Fibroblast of the conjunctiva (primary cell): ENCODE measurements at places on chromosomes 3 and 15.

DNA sequence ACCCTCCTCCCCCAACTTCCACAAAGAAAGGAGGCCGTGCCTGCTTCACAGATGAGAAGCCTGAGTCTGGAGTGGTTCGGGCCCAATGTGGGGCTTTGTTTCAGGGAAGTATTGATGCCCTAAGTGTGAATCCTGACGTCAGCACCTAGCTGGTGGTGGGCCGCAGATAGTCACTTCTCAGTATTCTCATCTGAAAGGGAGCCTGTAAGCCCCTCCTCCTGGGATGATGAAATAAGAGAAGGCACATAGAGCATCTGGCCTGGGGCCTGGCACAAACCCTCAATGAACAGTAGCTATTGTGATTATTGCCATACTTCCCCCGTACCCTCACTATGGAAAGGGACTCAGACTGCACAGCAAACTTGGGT is 24.8 kb downstream of the LINGO1 start:
- no peak for DNase-seq

DNA sequence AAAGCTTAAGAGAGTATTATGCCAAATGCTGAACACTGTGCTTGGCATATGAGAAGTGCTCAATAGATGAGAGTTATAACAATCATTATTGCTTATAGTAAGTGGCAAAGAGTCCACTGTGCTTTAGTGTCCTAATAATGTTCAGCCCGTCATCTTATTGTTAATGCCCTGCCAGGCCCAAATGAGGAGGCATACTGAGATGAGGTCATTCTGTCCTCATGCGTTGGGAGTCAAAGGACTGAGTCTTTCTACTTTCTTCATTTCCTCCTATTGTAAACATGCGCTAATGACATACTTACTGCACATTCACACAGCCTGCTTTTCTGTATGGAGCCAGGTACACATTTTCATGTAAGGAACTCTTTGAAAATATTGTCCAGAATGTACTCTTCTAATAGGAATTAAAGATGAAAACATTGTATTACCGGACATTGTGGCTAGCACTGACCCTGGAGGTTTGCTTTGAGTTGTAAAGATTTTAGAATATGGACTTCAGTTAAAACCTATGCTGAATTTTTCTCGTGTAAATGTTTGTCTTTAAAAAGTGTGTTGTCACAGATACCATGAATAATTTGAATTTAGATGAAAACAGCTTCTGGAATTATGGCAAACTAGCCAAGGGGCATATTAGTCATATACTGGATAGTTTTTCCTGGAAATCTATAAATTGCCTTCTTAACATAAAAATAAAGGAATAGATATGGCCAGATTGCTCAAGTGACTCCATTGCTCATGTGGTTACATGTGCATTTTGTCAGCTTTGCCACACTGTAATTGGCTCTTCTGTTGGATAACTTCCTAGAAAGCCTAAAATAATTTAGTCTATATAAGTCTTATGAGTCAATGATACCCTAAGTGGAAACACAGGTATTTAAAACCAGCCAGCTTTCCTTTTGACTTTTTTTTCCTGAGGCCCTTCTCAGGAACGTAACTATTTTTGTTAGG is 38.3 kb downstream of the KBTBD12 start:
- peak; percentile 6 for DNase-seq

DNA sequence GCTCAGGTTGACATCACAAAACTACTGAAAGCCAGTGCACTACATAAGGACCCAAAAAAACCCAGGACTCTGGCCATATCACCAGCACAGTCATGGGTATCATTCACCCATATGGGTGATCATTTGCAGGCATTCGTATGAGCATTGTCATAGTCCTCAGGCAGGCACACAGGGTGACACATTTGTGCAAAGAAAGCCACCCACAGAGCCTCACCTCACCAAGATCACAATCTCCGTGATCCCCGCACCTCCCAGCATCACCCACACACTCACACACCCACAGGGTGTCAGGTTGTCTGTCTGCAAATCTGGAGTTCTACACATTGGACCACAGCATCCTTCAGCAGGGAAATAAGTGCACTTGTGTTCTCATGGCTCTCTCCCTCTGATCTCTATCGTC is 166.0 kb upstream of the LPP start:
- DNase-seq = no peak

DNA sequence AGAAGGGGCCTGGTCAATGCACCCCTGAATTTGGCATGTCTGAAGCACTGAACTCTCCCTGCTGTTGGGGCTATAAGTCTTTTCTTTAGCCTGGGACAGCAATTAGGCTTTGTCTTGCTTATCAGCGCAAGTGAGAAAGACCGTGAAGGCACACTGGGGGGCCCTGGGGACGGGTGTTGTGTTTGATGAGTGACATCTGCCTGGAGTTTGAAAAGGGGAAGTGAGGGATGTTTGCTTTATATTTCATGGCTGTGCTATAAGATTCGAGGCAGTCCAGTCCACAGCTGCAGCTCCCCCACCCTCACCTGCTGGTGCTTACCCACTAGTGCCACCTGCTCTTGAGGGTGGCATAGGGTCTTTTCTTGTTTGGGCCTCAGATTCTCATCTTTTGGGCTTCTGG is 44.8 kb downstream of the CEMIP start:
- DNase-seq = no peak

- no peak for DNase-seq
Observed at GRCh38 chr3:161950318-161950868, 453.8 kb downstream of the OTOL1 start.

- DNase-seq = no peak
Observed at GRCh38 chr15:74571191-74571590, 30.2 kb downstream of the ARID3B start.

- peak; percentile 86 for DNase-seq
Observed at GRCh38 chr3:170802164-170803151, 67.5 kb downstream of the RPL22L1 start.

DNA sequence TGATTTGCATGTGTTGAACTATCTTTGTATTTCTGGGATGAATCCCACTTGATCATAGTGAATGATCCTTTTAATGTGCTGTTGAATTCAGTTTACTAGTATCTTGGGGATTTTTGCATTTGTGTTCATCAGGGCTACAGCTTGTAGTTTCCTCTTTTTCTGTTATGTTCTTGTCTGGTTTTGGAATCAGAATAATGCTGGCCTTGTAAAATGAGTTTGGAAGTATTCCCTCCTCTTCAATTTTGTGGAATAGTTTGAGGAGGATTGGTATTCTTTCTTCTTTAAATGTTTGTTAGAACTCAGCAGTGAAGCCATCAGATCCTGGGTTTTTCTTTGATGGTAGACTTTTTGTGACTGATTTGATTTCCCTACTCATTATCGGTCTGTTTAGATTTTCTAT is 63.1 kb upstream of the FBN1 start:
- no peak for DNase-seq

- no peak for DNase-seq
Observed at GRCh38 chr3:189869165-189869564, 238.0 kb downstream of the TP63 start.

- DNase-seq = no peak
Observed at GRCh38 chr15:57767481-57767880, 61.0 kb downstream of the POLR2M start.

- DNase-seq = no peak
Observed at GRCh38 chr3:98457543-98457942, 5.5 kb upstream of the OR5K1 start.

DNA sequence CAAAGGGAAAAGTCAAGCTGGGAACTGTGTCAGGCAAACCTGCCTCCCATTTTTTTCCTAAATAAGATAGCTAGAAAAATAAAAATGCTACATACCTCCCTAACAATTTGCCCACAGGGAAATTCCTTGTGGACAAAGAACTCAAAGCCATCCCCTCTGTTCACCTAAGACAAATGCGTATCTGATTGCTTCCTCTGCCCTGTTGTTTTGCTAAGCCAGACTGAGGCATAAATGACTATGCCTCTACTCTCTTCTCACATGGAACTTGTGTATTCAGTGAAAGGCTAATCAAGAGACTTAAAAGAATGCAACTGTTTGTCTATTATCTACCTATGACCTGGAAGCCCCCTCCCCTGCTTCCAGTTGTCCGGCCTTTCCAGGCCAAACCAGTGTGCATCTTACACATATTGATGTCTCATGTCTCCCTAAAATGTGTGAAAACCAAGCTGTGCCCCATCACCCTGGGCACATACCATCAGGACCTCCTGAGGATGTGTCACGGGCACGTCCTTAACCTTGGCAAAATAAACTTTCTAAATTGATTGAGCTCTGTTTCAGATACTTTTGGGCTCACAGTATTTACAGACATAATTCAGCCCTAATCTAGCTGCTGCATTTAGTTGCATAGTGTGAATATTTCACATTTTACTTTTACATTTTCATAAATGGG is 15.8 kb downstream of the CHD2 start:
- no peak for DNase-seq
